ENCODE measurements at places on chromosomes 6 and 20.

DNA sequence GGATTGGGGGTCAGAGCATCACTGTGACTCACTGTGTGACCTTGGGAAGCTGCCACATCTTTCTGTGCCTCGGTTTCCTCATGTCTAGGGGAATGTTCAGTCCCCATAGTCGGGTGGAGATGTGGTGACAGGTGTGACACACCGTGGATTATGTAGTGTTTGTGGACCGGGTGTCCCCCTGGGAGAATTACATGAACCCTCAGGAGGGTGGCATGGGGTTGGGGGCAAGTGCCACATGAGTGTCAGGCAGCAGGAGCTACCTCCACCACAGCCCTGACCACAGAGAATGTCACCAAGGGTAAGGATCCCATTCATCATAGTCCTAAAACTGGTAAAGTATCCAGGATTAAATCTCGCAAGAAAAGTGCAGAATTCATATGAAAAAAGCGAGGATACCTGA lies 23.2 kb downstream of the SUN5 start:
- DNase-seq, result no peak

- no peak for DNase-seq
These were observed 43.2 kb downstream of the COL21A1 start for GRCh38 chr6:56204134-56204533.

DNA sequence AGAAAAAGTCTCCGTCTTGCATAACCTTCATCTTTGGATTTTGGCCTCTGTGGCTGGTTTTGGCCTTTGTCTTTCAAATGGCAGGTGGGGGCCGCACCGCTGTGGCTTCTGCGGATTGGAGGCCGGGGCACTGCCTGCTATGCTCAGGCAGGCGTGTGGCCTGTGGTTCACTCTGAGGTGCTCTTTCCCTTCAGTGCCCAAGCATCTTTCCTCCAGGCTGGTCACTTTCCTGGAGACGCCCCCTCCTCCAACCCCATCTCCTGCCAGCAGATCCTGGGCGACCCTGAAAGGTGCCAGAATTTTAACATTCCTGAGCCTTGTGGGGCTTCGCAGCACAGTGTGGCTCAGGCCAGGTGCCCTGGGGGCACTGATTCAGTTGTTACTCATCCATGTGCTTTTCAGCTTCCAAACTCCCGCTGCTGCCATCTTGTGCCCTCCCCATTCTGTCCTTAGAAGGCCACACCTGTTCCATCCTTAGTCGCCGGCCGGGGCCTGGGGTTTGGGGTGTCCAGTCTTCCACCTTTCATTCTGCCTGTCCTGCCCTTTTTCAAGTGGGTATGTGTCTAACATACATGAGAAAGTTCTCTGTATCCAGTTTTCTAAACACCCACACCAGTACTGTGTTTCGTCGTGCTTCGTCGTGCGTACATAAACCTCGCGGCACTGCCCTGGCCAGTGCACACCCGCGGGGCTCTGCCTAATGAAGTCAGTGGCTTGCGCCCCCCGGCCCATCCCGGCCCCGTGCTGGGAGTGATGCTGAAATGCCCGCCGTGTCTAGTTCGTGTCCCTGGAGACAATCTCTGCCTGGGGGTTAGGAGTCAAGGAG lies 12.1 kb downstream of the SS18L1 start:
- no peak for DNase-seq

DNA sequence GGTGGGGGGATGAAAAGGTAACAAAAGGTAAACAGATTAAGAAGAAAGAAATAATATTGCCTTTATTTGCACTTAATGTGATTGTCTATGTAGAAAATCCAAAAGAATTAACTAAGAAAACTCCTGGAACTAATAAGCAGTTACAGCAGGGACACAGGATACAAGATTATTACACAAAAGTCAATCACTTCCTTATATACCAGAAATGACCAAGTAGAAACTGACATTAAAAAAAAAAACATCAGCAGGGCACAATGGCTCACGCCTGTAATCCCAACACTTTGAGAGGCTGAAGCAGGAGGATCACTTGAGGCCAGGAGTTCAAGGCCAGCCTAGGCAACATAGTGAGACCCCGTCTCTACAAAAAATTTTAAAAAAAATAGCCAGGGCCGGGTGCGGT lies 123.2 kb upstream of the RIPOR2 start:
- no peak for DNase-seq

DNA sequence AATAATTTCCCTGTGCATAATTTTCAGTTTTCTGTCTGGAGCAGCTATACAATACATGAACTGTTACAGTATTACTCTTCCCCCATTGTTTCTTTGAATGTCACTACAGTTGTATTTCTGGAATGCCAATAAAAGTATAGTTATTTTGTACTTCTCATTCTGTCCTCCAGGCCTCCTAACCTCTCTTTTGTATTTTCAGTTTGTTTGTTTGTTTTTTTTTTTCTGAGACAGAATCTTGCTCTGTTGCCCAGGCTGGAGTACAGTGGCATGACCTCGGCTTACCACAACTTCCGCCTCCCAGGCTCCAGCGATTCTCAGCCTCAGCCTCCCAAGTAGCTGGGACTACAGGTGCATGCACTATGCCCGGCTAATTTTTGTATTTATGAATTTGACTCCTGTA lies 16.8 kb upstream of the ARID1B start:
- no peak for DNase-seq

GRCh38 chr20:25637247-25637646 lies 13.4 kb upstream of the NANP start:
- DNase-seq, result no peak

All from kidney (tissue), 22 donors.